ENCODE measurements at places on chromosomes 3 and 15.
A peak's percentile ranks its signal among the peaks of the same experiment; 100 is the strongest.

DNA sequence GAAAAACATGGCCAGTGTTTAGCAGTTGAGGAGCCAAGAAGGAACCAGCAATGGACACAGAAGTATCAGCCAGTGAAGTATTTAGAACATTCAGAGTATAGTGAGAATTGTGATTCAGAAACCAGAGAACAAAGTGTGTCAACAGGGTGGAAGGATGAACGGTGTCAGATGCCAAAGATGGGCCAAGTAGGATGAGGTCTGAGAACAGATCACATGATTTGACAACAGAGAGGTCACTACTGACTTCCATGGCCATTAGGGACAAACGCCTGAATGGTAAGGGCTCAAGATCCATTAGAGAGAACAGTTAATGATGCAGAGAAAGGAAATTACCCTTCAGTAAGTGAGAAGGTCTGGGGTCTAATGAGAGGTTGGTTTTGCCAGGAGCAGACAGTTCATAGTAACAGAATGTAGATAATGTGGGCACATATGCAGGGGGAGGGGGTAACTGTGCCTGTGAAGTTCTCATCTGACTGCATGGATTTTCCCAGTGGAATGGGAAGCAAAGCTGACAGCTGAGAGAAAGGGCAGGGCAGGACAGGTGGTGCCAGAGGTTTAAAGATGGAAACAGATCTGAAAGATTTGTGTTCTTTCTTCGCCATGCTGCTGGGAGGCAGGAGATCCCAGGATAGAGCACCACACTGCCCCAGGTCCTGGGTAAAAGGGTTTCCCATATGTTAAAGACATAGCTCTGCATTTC, 4.8 kb upstream of the ACAD9 start:
- no peak for DNase-seq

DNA sequence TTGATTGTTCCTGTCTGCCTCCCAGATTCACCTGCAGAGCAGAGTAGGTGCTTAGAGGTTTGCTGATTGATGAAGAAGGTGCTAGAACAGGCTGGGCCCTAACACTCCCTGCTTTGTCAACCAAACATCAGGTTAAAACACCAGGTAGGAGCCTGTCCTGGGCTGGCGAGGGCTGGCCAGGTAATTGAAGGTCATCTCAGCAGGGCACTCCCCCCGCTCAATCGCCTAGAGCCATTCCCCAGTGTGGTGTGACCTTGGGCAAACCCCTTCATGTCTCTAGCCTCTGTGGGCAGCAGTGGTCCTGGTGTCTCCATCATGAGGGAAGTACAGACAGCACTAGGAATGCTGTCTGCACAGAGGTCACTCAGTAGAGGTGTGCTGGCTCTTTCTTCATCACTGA, 88.3 kb downstream of the KLF15 start:
- no peak for DNase-seq

DNA sequence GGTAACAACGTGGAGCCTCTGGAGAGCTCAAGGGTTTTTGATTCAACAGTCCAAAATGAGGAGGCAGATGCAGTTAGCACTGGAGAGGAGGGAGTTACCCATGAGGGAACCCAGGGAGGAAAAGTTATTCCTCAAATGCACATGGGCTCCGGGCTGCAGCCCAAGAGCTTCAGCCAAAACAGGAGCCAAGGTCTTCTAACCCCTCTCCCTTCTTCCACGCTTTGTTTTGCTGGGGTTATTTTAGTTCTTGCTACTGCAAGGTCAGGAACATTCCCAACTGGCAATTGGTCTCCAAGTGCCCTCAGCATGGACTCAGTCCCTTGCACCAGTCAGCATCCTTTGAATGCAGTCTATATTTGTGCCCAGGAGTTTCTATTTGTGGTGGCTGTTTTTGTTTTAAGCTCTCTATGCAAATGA, 90.0 kb downstream of the TGFBR2 start:
- no peak for DNase-seq

- DNase-seq = peak; percentile 16
Observed at GRCh38 chr3:43994657-43995546, 246.8 kb upstream of the TOPAZ1 start.

DNA sequence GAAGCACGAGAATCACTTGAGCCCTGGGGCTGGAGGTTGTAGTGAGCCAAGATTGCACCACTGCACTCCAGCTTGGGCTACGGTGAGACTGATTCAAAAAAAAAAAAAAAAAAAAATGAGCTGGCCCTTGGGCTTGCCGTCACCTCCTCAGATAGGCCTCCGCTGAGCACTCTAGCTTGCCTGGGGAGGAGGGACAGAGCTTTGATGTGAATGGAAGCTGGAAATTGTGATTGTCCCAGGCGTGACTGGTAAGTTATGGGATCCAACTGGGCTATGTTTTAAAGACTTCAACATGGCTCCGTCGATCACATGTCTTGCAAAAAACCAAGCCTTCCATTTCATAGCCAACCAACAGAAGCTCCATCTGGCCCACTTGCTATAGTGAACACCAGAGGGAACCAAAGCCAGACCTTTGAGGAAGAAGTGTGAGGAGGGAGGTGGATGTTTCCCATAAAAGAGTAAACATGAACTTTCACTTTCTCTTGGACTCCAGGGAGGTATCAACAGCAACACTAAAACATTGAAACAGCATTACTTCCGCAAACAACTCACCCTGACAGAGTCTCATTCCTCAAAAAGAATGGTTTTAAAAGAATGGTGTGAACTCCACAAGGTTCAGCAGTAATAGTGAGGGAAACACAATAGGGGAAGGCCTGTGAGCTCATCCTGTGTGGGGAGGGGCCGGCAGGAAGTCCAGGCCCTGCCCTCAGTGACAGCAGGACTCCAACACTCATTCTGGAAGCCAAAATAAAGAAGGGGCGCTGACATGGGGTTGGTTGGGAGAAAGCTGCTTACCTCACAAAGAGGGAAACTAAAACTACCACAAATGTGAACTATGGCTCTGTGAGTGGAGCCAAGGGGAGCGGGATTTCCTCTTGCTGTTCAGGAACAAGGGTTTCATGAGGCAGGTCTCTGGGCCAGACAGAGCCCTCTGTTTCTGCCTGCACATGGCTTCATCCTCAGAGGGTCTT, 59.2 kb upstream of the IL12A start:
- peak; percentile 82 for DNase-seq

DNA sequence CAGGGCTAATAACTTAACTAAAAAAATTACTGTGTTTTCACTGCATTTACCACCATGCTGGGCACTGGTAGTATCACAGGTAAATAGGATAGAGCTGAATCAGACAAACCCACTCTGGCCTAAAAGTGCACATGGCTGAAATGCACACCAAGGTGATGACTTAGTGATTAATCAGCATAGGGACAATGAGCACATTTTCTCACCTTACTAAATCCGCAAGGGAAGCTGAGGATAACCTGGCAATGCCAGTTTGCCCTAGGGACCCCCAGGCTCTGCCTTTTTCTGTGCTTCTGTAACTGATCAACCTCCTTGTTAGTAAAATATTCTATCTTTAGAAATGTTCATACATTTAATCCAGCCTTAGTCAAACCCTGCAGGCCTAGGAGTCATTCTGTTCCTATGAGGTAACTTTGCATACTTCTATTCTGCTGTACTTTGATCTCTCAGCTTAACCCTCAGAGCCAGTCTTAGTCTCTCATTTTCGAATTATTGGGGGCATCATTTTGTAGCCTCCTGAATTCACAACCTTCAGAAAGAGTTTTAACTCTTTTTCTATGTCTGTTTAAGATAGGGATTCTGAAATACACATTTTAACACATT, 562.9 kb upstream of the KCNMB2 start:
- peak; percentile 55 for DNase-seq

DNA sequence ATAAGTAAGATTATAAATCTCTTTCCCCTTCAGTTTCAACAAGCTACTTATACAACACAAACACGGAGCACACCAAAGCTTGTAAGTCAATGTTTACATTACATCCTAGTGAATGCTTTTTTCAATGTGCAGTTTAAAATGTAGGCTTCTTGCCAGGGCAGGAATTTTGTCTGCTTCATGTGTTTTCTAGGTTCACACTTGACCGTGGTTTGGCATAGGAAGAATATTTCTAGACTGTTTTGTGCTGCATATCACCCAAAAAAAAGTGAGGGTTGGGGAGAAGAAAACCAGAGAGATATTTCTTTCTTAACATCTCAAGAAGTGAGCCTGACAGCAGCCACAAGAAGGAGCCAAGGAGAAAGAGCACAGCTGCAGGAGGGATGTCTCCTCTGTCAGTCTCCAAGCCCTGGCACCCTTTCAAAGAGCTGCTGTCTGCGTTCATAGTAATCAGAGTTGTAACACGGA, 255.8 kb downstream of the MEIS2 start:
- DNase-seq = peak; percentile 86

GRCh38 chr3:14431917-14432834, 29.8 kb downstream of the SLC6A6 start:
- peak; percentile 85 for DNase-seq

DNA sequence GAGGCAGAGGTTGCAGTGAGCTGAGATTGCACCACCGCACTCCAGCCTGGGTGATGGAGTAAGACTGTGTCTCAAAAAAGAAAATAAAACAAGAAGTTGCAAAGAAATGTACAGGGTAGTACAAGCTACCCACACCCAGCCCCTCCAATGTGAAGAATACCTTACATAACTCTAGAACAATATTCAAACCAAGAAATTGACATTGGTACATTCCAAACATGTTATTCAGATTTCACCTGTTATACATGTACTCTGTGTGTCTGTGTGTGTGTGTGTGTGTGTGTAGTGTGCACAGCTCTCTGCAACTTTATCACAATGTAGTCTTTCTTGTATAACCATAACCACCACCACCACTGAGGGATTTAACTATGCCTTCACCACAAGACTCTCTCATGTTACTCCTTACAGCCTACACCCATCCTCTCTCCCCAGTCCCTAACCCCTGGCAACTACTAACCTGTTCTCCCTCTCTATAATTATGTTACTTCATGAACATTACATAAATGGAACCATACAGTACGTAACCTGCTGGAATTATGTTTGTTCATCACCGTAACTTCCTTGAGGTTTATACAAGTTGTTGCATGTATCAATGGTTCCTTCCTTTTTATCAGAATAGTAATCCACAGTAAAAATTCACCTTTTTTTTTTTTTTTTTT, 16.2 kb upstream of the TJP1 start:
- no peak for DNase-seq

Data from fibroblast of skin of abdomen (primary cell).